ENCODE measurements at places on chromosomes 7 and 10. TPM values are rescaled to one million over a fixed set of nuclear protein-coding genes. Genes with fewer than 3 reads are reported as not detected.

DNA sequence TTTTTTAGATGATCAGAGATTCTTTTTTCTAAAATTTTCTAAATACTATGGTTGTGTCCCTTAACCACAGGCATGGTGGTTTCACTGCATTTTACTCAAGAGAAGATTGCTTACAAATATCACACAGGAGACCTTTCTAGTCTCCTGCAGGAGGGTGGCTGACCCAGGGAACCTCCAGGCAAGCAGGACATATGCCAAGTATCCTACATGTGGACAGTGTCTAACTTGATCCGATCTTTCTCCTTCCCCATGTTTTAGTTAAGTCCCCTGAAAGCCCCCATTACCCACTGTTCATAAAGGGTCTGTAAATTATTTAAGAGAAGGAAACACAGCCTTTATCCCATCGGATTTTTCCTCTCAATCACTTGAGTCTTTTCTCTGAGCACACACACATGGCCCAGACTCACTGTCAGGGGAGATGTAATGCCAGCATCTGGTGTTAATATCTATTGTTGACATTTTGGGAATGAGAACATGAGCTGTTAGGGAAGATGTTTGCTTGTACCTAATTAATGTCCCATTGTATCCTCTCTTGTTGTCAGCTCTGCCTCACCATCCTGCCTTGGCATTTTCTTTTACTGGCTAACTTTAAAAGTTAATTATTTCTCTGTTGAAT lies 755.2 kb downstream of the AUTS2 start:
- no peaks in the 10 kb centered on the region for H3K4me1 ChIP-seq
- DNase-seq: no peak
- no peaks in the 10 kb centered on the region for H3K27me3 ChIP-seq
- H3K36me3 ChIP-seq: no peaks in the 10 kb centered on the region
- H3K27ac ChIP-seq: no peak overlapping the region

The ZNF117 gene
- 8.5 TPM for total RNA-seq

GRCh38 chr10:6615971-6616370 lies 35.9 kb upstream of the PRKCQ start:
- DNase-seq: no peak
- 0 out of 3 replicates have a peak, but pooled peaks cover 1% of the 10 kb centered on the region for H3K27me3 ChIP-seq
- H3K36me3 ChIP-seq: no peaks in the 10 kb centered on the region
- H3K4me3 ChIP-seq: no peak overlapping the region
- H3K27ac ChIP-seq: no peak overlapping the region

The GJD4 gene
- not detected for total RNA-seq

GRCh38 chr7:5363729-5364128 lies 59.9 kb downstream of the TNRC18 start:
- H3K4me1 ChIP-seq: no peaks in the 10 kb centered on the region
- no peak for DNase-seq
- H3K27ac ChIP-seq: no peak overlapping the region
- H3K27me3 ChIP-seq: no peaks in the 10 kb centered on the region

The TCAF2 gene
- 4.9 TPM for total RNA-seq

DNA sequence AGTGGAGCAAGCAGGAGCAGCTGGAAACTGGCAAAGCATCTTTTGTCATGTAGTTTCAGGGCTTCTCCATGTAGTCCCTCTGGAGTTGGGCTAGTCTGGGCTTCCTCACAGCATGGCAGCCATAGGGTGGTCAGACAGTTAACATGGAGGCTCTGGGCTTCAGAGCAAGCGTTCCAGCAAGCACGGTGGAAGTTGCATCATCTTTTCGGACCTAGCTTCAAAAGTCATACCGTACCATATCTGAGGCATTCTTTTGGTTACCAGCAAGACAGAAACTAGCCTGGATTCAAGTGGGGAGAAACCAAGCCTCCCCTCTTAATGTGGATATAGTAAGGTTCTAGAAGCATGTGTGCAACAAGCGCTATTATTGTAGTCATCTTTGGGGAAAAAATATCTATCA lies 135.0 kb downstream of the HTR7 start:
- no peak overlapping the region for H3K4me3 ChIP-seq
- H3K27me3 ChIP-seq: no peaks in the 10 kb centered on the region
- no peak overlapping the region for H3K27ac ChIP-seq
- H3K36me3 ChIP-seq: no peaks in the 10 kb centered on the region

The NPFFR1 gene
- total RNA-seq: not detected

The CACNA2D1 gene
- total RNA-seq: 0.49 TPM

All from K562 (cell line).